Activated T-cell treated with anti-CD3 and anti-CD28 coated beads, Interleukin-2, amount 50 U/mL, for 72 hours (primary cell): ENCODE measurements at places on chromosomes 5 and 9.

DNA sequence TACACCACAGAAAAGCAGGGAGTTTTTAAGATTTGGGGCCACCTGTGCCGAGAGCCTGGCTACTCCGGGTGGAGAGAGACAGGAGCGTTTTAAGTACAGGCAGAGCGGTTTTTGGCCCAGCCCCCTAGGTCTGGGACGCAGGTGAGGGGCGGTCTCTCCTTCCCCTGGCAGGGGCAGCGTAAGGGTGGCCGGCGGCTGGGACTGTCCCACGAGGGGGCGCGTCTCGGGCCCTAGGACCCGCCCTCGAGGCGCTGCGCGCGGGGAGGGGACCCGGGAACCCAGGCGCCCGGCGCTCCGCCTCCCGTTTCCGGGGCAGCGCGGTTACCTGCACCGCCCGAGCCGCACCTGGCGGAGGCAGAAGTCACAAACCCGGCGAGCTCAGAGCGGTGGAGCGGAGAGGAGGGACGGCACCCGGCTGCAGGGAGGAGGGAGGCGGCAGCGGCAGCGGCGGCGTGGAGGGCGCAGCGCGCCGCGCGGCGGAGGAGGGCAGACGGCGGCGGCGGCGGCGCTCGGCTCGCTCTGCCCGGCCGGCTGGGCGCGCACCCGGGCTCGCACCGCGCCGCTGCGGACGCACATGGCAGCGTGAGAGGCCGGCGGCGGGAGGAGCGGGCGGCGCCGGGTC is at the start of gene WWC1:
WWC1 (plus strand) TSS at position 304 of the 622 bp plus-strand sequence. CDS start 508 bp downstream, outside the sequence.
- peak; percentile 66 for DNase-seq

DNA sequence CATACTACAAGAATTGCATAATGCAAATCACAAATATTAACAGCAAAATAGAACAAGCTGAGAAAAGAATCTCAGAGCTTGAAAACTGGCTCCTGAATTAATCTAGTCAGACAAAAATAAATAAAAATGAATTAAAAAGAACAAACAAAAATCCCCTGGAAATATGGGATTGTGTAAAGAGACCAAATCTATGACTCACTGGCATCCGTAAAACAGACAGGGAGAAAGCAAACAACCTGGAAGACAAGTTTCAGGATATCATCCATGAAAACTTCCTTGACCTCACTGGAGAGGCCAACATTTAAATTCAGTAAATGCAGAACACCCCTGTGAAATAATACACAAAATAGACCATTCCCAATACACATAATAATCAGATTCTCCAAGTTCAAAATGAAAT is 229.3 kb upstream of the CTNND2 start:
- DNase-seq: no peak

GRCh38 chr5:138138949-138139780 is at the start of gene NME5:
NME5 (minus strand) TSS chr5:138139428; CDS start chr5:138138780, 648 bp downstream.
- peak; percentile 2 for DNase-seq

DNA sequence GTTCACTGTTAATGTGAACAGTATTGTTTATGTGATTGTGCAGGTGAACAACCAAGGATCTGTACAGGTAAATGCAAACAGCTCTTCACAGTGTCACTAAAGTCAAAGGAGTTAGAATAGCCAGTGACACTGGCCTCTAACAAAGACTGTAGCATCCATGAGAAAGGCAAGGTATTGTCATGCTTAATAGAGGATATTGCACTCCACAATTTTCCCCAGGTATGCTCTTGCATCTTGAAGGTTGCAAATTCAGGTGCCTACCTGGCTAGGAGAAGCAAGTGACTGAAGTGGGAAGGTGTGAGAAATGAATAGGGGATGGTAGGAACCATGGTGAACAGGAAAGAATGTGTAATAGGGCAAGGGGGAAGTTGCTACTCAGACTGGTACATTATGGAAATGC is 101.2 kb upstream of the EFNA5 start:
- DNase-seq: no peak

DNA sequence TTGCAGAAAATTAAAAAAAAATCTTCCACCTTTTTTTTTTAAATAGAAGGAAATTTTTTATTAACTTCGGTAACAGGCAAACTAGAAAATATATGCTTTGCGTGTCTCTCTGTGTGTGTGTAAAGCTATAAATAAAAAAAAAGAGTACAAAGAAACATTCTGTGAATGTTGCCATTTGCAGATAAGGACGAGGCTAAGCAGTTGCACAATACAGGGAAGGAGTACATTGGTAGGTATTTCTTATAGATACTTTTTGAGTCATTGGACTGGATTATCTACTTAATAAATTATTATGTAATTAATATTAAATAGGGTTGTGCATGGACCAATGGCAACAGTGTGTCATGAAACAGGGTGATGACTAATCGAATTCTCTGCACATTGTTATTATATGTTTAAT is 102.4 kb downstream of the CAMK4 start:
- no peak for DNase-seq
